GM12878 (cell line): ENCODE measurements at places on chromosomes 1 and 21. TPM values are rescaled to one million over a fixed set of nuclear protein-coding genes. Genes with fewer than 3 reads are reported as not detected.

GRCh38 chr1:244659694-244660093 lies 6.8 kb downstream of the DESI2 start:
- DNase-seq = no peak

- no peak for DNase-seq
Measured at GRCh38 chr1:165928075-165928731, 100.8 kb downstream of the UCK2 start.

DNA sequence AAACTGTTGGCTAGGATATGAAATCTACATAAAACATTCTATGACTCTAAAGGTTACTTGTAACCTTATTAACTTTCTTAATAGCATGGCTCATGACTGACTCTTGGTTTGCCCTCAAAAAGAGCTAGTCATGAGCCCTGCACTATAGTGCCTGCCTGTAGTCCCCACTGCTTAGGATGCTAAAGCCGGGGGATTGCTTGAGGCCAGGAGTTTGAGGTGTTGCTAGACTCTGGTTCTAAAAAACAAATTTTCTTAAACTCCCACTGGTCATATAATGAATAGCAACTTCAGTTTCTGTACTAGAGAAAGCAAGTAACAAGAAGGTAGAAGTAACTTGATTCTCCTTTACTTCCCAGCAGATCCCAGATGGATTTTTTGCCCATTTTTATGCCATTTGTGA lies 15.8 kb upstream of the NEXN start:
- no peak for DNase-seq

DNA sequence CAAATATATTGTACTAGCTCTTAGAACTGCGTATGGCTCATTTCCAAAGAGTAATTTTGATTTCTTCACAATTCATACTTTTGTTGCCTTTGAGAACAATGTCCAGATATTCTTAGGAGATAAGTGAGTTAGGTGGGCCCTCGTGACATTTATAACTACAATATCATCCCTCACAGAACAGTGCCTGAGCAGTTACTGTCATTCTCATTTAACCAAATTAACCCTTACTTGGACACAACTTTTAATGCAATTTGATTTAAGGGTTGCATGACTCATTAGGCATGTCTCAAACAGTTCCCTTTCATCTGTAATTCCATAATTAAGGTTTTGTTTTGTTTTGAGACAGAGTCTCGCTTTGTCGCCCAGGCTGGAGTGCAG lies 68.1 kb upstream of the DNAH14 start:
- no peak for DNase-seq

CNKSR1 gene
- 1.1 TPM in 2 replicates for total RNA-seq

DNA sequence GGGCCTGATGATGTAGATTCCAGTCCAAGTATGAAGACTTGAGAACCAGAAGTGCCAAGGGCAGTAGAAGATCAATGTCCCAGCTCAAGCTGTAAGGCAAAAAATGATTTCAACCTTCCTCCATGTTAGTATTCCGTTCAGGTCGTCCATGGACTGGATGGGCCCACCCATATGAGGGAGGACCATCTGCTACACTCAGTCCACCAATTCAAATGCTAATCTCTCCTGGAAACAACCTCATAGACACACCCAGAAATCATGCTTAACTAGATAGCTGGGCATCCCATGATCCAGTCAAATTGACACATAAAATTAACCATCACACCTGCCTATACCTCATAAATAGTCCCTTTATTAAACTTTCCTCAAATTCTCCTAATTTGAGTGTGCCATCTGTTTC lies 73.3 kb upstream of the NFASC start:
- DNase-seq = no peak

GRCh38 chr1:155192346-155193274 lies 15.1 kb downstream of the THBS3 start:
- no peak for DNase-seq

GRCh38 chr1:7420470-7421100 lies 350.5 kb upstream of the VAMP3 start:
- DNase-seq = no peak

- no peak for DNase-seq
Measured at GRCh38 chr1:209648346-209648745, 3.9 kb downstream of the LAMB3 start.

GRCh38 chr1:213136190-213136917 lies 85.3 kb downstream of the RPS6KC1 start:
- no peak for DNase-seq

- DNase-seq = peak; percentile 7
Measured at GRCh38 chr1:18452550-18452949, 28.2 kb upstream of the KLHDC7A start.

DNA sequence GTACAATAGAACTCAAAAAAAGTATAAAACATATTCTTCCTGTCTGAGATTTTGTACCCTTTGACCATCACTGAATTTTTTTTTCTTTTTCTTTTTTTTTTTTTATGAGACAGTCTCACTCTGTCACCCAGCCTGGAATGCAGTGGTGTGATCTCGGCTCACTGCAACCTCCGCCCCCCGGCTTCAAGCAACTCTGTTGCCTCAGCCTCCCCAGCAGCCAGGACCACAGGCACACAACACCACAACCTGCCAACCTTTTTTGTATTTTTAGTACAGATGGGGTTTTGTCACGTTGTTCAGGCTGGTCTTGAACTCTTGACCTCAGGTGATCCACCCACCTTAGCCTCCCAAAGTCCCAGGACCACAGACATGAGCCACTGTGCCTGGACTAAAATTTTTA lies 10.4 kb downstream of the SDCCAG8 start:
- no peak for DNase-seq

DNA sequence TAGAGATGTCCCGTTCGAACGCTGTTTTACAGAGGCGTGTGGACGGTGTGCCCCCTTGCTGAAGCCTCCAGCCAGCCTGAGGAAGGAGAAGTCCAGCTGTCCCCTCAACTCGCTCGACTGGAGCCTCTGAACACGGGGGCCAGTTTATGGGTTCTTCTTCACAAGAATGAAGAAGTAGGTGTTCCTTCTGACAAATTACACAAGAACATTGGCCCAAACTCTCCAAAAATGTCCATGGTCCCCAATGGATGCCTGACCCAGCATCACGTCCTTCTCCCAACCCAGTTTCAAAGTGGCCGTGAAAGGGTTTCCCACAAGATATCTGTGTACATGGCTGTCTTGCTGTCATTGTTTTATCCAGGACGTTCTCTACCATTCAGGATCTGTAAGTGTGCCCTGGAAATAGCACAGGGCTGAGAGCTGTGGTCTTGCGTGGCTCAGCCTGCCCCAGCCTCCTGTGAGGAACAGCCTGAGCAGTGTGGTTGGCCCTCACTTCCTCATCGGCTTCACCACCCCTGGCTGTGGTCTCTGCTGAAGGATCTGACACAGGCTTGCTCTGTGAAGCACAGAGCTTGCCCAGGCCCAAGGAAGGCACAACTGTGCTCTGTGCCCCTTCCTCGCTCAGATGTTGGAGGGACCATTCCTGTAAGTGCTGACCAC lies 1.0 kb upstream of the S100B start:
- DNase-seq = peak; percentile 32

DNA sequence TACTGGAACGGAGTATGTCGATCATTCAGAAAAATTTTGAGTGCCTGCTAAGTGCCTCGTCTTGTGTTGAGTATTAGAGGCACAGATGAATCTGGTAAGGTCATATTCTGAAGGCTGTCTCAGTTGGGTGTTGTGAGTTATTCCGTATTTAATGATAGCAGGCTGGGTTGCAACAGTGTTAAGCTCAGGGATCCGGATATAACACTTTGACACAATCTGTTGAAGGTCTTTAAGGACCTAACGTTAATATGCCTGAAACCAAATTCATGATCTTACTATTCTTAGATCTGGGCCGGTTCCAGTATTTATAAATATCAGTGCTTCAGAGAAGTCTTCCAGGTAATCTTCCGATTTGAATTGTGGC lies 555 bp downstream of the PRPF38A start:
- DNase-seq = no peak

- DNase-seq = no peak
Measured at GRCh38 chr1:206699000-206699586, 14.4 kb downstream of the MAPKAPK2 start.

OR10J1 gene
- not detected in 2 replicates for total RNA-seq

DNA sequence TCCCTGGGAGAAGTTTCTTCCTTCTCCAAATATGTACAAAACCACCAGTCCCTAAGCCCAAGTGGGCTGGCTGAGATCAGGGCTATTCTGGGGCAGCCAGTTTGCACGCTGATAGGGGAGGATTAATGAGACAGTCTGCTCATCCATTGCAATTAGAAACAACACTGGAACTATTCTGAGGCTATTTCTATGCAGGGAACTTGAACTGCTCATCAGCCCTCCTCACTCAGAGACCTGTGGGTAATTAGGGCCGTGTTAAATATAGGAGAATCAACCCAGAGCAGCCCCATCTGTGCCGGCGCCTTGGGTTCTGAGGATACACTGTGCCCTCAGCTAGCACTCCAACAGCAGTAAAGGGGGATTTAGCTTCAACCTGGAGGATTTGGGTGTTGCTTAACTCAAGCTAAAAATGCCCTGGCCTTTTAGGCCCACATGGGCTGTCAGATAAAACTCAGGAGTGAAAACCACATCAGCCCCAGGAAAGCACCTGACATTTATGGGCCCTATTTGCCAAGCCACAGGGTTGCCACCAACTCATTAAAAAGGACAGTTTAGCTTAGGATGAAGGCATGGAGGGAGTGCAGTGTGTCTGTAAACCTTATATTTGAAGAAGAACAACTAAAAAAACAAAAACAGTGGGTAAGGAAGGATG lies 53.9 kb downstream of the DUSP10 start:
- DNase-seq = no peak

CCDC17 gene
- 1.7 and 1.9 TPM in 2 replicates for total RNA-seq

TEDDM1 gene
- total RNA-seq = not detected in 2 replicates

- DNase-seq = no peak
Measured at GRCh38 chr1:116988908-116989307, 12.7 kb upstream of the CD101 start.

ASAP3 gene
- total RNA-seq = 0.66 and 0.92 TPM in 2 replicates

ACKR1 gene
- 0.35 and 0.38 TPM in 2 replicates for total RNA-seq

DNA sequence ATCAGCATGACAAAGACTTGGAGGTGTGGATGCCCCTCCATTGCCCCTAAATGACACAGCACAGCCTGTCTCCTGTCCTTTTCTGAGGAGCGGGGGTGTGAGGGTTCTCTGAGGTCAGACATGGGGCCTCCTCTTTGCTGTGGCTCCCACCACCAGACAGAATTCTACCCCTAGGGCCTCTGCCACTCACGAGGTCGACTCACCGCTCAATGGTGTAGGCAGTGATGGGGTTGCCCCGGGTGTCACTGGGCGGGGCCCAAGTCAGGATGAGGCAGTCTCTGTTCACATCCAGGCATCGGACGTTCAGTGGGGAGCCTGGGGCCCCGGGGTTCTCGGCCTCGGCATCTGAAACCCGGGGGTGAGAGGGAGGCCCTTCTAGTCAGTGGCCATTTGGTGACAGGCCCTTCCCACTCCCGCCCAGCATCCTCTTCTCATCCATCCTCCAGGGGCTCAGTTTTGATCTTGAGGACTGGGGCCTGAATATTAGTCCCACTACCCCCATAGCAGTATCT lies 19.9 kb downstream of the MYOM3 start:
- DNase-seq = no peak

- peak; percentile 21 for DNase-seq
Measured at GRCh38 chr1:51679435-51679834, 62.5 kb downstream of the OSBPL9 start.

MARK1 gene
- total RNA-seq = 0.10 TPM in 1 of 2 replicates, not detected in the other

- DNase-seq = no peak
Measured at GRCh38 chr1:155120253-155120652, 7.4 kb upstream of the EFNA1 start.

- DNase-seq = no peak
Measured at GRCh38 chr1:95650631-95651030, 416.6 kb downstream of the RWDD3 start.

TMEM52 gene
- not detected in 2 replicates for total RNA-seq

DNA sequence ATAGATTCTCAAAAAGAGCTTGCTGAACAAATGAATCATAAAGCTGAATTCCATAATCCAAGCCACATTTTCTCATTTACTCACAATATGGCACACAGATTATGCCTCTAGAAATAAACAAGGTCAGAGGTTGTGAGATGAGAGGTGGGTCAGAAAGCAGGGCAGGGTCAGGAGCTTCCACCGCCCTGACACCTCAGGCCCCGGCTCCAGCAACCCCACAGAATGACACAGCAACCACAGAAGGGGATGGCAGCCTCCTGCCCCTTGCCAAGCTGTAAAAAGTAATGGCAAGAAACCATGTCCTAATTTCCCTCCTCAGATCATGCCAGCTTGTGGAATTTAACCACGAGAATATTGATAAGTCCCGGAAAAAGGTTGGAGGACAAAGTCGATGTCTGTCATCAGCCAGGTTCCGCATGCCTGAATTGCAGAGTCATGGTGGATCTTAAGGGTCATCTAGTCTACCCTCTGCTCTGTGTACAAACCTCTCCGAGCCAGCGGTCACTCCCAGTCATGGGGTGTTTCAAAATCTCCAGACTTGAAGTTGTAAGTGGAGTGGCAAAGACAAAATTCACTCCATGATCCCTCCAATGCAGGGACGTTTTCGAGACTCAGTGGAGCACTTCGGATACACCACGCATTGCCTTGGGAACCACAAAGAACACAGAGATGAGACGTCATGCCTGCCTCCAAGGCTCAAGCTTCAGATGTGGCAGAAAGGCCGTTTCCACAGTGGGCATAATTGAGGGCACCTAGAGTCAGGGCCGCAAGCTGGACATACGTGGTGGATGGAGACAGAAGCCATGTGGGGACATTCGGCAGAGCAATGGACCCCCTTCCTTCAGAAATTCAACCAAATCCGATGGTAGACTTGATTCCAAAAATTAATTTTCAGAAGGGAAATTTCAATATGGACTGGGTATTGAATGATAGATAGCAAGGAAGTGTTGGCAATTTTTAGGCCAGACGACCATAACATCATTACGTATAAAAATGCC lies 254.0 kb downstream of the TOMM20 start:
- no peak for DNase-seq

GRCh38 chr1:5513179-5513578 lies 479.0 kb downstream of the NPHP4 start:
- no peak for DNase-seq

- DNase-seq = no peak
Measured at GRCh38 chr1:2194319-2194897, at the start of gene FAAP20. FAAP20 (minus strand) TSS chr1:2194772; CDS start chr1:2194749, 23 bp downstream.

DNA sequence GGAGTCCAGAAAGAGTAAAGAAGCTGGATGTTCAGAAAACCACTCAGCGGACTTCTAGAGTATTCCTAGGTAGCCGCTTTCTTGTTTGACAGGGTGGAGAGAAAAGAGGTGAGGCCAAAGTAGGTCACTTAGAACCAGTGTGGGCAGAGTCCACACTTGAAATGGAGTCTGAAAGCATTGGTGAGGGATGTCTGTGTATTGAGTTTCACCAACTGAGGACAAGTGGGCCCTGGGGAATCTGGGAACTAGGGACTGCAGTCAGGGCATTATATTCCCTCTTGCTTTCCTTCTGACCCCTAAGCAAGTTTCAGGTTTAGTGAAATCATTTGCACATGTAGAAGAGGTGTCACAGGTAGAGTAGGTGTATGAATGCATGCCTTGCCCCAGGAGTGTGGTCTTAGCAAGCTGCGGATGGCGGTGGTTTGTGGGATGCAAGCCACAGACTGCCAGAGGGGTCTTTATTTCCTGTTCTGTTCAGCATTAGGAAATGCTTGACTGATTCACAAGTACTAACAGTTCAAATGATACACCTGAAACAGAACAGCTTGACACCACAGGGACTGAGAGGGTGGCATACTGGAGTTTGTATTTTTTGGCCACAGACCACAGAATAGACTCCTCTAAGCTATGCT lies 1.1 kb upstream of the GNG12 start:
- no peak for DNase-seq

RASSF5 gene
- 82.5 and 85.6 TPM in 2 replicates for total RNA-seq
